ENCODE measurements at places on chromosomes 2 and 18.
A peak's percentile ranks its signal among the peaks of the same experiment; 100 is the strongest.

GRCh38 chr2:47354013-47354847 lies 48.7 kb upstream of the MSH2 start:
- DNase-seq: no peak

DNA sequence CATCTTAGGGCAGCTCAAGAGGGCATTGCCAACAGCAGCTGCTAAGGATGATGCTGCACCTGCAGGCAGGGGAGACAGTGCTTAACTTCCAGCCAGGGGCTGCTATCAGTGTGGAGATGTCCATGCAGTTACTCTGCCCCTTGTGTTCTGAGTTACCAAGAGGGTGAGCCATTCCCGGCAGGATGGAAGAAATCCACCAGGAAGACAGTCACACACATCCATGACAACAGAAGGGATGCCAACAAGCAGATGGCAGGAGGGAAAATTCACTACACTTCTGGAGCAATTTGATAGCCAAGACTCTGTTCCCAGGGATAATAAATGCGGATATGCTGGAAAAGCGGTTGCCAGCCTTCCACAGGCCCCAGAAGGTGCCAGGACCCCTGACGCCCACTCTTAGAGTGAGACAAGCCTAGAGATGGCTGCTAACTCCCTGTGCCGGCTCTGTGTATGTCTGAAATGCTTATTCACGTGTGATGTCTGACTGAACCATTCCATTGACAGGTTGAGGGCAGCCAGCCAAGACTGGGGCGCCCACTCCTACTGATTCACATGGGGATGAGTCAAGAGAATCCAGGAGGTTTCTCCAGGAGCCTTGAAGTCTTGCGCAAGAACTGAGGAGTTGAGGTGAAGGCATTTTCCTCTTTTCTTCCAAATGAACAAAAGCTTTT lies 24.5 kb downstream of the LOXHD1 start:
- no peak for DNase-seq

DNA sequence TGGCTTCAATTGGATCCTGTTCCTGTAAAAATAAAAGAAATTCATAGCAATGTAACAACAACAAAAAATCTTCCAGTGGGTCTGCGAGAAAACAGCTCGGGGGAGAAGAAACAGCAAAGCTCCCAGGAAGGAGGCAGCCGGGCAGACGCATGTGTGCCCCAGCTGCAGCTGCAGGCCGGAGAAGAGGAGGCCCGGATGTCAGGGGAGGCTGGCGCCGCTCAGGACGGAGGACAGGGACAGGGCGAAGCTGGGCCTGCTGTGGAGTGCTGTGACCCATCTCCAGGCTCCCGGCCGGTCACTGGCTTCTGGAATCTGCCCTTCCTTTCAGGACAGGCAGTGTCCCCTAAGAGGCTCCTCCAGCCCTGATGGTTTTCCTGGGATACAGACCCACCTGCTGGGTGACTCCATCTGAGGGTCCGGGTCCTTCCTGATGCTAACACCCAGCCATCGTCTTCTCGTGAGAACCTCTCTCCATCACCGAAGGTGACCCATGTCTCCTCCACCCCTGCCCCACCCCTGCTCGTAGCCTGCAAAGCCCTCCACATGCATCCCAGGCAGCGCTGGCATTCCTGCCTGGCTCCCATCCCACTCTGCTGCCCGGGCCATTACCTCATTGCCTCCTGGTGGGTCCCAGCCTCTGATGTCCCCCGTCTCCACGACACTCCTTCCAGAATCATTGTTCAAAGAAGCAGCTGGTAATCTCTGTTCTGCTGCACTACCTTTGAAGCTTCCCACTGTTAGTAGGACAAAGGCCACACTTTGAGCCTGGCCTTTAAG lies 145.4 kb upstream of the TWIST2 start:
- DNase-seq: no peak

- DNase-seq: no peak
These were observed 180.6 kb downstream of the FSIP2 start for GRCh38 chr2:185919155-185919554.

DNA sequence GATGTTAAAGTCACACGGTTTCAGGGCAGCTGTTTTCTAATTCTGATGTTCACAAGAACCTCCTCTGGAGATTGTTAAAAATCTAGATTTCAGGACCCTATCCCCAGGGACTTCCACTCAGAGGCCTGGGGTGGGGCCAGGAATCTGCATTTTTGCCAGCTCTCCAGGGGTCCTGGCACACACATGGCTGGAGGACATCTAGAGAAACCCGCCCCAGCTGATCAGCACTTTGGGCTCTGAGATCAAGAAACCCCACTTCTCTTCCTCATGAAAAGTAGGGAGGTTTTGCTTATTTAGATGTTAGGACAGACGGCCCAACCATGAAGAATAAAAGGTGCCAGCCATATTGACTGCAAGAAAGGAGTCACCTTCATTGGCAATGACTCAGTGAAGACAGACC lies 148.8 kb downstream of the TNS1 start:
- no peak for DNase-seq

DNA sequence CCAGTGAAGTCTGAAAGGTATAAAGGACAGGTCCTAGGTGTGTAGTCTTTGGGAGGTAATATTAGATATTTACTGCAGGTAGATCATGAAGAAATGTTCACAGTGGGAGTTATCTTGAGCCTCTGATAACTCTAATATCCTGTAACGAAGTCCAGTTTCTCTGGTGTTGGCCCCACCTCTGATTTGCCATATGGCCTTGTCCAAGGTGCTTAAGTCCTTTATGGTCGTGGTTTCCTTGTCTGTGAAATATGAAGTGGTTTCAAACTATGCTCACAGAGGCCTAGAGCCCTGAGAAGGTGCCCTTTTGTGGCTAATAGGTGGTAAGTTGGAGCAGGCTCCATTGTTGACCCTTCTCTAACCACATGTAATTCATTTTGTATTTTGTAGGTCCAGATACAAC lies 190.7 kb downstream of the ICOS start:
- DNase-seq: no peak

DNA sequence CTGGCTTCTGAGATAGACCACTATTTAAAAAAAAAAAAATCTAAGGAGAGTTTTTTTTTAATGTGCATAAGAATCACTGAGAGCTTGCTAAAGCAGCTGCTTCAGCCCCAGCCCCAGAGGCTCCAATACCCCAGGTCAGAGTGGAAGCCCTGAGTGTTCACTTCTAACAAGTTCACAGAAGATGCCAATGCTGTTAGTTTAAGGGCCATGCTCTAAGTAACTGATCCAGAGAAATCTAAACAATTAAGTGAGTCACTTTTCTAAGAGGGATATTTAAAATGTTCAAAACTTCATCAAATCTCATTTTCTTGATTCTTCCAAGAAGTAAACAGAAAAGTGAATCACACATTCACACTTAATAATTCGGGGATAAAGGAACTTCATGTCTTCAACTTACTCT lies 126.4 kb upstream of the CD226 start:
- DNase-seq: no peak

- DNase-seq: no peak
These were observed 78.4 kb downstream of the PLA2R1 start for GRCh38 chr2:159984034-159984433.

DNA sequence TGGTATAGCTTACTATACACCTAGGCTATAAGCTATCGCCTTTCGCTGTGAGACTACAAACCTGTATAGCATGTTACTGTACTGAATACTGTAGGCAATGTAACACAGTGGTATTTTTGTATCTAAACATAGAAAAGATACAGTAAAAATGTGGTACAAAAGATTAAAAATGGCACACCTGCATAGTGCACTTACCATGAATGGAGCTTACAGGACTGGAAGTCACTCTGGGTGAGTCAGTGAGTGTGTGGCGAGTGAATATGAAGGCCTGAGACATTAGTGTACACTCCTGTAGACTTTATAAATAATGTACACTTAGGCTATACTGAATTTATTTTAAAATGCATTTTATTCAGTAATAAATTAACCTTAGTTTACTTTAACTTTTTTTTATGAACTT lies 258.2 kb upstream of the SP5 start:
- DNase-seq: no peak

- no peak for DNase-seq
These were observed 300.9 kb upstream of the FBXO11 start for GRCh38 chr2:48207201-48207641.

GRCh38 chr18:50286391-50287027 lies 983 bp downstream of the CXXC1 start:
- no peak for DNase-seq

GRCh38 chr2:158783923-158784322 lies 11.2 kb upstream of the DAPL1 start:
- no peak for DNase-seq

DNA sequence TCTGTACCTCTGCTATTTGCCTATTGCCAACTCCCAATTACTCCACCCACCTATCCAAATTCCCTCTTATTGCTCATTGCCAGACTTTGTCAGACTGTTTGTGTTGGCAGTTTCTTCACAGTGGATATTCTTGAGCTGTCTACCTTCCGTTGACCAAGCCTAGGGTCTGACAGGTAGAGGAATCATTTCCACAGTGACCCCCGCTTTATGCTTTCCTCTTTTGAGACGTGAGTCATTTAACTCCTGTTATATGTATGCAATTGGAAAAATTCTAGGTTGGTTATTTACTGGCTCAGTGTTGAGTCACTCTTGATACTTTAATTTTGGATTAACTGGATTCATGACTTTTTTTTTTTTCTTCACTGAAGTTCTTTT lies 187.7 kb downstream of the IRS1 start:
- no peak for DNase-seq

DNA sequence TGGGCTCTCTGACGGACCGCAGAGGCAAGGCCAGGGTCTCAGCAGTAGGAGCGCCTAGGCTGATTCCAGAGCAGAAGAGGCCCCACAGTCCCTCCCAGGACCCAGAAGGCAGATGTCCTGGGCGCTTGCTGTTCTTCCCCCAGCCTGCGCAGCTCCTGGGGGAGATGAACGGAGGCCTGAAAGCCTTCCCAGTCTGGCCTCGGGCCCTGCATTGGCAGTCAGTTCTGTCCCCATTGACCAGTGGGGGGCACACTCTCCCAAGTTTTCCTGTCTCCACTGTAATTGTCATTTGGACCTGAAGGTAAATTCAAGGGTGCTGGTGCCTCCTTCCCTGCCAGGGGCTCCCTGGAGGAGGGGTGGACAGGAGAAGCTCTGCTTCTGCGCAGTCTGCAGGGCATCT lies 345.7 kb downstream of the CYP26B1 start:
- DNase-seq: peak; percentile 45

GRCh38 chr18:55100817-55101457 lies 141.7 kb upstream of the CCDC68 start:
- no peak for DNase-seq

GRCh38 chr18:39424261-39424660 lies 1858.7 kb upstream of the CELF4 start:
- DNase-seq: no peak

- DNase-seq: no peak
These were observed 75.4 kb downstream of the FHOD3 start for GRCh38 chr18:36372903-36373311.

- DNase-seq: no peak
These were observed 129.1 kb upstream of the DNMT3A start for GRCh38 chr2:25470806-25471205.

- DNase-seq: no peak
These were observed 75.0 kb downstream of the EMILIN2 start for GRCh38 chr18:2921778-2922177.

- no peak for DNase-seq
These were observed 56.9 kb downstream of the DGKD start for GRCh38 chr2:233411162-233411561.

GRCh38 chr2:111167076-111167862 lies 46.6 kb downstream of the BCL2L11 start:
- no peak for DNase-seq

GRCh38 chr2:30503007-30503694 lies 56.1 kb downstream of the LCLAT1 start:
- no peak for DNase-seq

DNA sequence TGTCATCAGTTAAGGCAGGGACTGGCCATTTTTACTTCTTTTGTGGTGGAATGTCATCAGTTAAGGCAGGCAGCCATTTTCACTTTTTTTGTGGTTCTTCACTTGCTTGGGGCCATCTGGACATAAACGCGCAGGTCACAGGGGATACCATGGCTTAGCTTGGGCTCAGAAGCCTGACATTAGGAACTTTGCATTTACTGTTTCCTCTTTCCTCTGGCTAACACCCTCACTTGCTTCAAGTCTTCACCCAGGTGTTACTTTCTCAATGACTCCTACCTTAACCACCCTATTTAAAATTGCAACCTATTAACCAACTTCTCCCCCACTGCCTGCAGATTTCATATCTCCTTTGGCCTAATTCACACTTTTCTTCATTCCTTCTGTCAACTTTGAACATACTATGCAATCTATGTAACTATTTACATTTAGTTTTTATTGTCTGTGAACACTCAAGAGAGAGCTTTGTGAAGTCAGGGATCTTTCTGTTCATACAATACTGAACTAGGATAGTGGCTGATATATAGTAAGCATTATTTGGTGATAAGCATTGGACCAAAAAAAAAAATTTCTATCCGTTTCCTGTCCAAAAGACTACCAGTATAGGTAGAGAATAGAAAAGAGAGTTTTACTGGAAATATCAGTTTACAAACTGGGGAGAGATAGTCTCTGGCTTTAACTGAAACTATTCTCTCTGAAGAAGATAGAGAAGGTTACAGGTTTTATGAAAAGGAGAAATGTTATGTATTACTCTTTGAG lies 600.1 kb upstream of the ZNF804A start:
- no peak for DNase-seq

DNA sequence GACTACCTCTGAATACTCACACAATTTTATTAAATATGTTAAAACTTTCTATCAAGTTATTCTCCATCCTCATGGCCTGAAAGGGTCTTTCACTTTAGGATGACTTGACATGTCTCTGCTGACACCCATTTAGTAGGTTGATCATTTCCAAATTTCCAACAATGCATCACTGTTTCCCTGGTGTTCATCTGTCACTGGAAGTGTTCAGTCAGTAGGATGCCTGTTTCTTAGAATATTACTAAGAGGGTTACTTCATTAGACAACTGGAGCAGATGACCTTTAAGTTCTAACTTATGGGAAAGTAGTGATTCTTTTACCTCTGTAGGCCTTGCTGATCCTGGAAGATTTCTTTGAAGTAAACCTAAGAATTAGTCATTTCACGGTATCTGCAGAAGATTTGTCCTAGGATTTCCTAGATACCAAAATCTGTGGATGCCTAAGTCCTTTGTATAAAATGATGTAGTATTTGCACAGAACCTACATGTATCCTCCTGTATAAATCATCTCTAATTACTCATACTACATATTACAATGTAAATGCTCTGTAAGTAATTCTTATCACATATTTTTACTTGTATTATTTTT lies 77.7 kb downstream of the MAP3K20 start:
- DNase-seq: no peak

DNA sequence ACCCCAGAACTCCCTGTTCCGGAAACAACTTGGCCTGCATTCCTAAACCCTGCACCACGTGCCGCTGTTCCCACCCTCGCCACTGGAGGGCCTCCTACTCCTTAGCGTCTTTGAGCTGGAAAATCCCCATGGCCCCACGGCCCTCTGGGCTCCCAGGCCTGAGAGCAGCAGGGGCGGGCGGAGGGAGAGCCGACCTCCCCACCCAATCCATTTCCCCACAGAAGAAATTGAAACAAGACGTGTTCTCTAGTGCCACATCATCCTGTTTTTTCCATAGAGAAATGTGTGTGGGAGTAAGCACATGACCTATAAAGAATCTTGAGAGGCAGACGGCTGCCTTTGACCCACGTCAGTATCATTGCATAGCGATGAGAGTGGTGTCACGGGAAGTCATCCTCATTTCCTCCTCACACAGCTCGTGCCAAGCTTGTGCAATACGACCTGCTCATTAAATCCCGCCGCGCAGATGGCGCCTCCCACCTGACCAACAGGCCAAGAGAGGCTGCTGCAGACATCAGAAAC lies 79.2 kb downstream of the LAMA1 start:
- peak; percentile 2 for DNase-seq
